ENCODE measurements at places on chromosomes 13 and 19. TPM values are rescaled to one million over a fixed set of nuclear protein-coding genes. Genes with fewer than 3 reads are reported as not detected.

The PCDH17 gene
- total RNA-seq, result 0.13 TPM

The ADGRE3 gene
- not detected for total RNA-seq

The PLK5 gene
- total RNA-seq, result not detected

The SLC10A2 gene
- total RNA-seq, result not detected

The PRODH2 gene
- total RNA-seq, result 0.18 TPM

The LYPD3 gene
- total RNA-seq, result 0.78 TPM

The ZNF665 gene
- total RNA-seq, result not detected

The ZNF730 gene
- not detected for total RNA-seq

The ZNF766 gene
- 9.9 TPM for total RNA-seq

The C2CD4C gene
- total RNA-seq, result 0.15 TPM

The ZNF536 gene
- not detected for total RNA-seq

The PCCA gene
- total RNA-seq, result 8.8 TPM

The OR7D2 gene
- not detected for total RNA-seq

The C13orf46 gene
- 0.10 TPM for total RNA-seq

The ZNF433 gene
- total RNA-seq, result not detected

The IL4I1 gene
- total RNA-seq, result 0.79 TPM

The KLK4 gene
- total RNA-seq, result not detected

The S1PR4 gene
- not detected for total RNA-seq

The RNF17 gene
- total RNA-seq, result not detected

The SLAIN1 gene
- total RNA-seq, result 0.55 TPM

The NKPD1 gene
- 0.13 TPM for total RNA-seq

The IFI30 gene
- 10.4 TPM for total RNA-seq

The ZNF431 gene
- total RNA-seq, result 5.6 TPM

All from A549 treated with RU486 at 1 μM for 4 hours (cell line).